ENCODE measurements at places on chromosomes 2 and 18.

GRCh38 chr18:10304853-10305252, 149.6 kb upstream of the APCDD1 start:
- DNase-seq = no peak

DNA sequence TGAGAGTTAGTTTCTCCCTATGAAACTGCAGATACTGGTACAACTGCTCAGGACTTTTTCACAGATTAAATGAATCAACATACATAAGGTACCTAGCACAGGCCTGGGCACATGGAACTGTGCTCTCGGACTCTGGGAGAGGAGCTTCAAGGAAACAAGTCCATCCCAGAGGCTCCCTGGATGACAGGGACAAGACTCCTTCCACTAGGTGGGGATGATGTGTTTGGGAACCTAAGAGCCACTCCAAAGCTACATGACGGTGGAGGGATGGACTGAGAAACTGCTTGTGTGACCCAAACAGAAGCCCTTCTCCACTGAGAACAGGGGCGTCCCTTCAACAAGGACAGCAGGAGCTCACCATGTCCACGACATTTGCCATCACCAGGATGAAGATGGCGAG, 37.1 kb downstream of the CENPO start:
- no peak for DNase-seq

DNA sequence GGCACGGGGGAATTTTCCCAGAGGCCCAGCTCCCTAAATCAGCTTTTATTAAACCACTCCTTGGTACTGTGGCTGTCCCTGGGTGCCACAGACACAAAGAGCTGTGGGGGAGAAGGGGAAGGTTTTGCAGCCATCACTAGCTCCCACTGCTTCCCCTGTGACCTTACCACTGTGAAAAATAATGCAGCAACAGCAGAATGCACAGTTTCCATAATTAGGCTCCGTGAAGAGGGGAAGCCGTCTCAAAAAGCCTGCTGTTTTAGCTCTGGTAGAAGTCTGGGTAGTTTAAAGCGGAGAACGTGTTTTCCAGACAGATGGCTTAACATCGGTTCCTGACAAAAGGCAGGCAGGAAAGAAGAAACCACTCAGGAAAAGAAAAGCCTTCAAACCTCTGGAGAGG, 27.5 kb upstream of the CAB39 start:
- no peak for DNase-seq

DNA sequence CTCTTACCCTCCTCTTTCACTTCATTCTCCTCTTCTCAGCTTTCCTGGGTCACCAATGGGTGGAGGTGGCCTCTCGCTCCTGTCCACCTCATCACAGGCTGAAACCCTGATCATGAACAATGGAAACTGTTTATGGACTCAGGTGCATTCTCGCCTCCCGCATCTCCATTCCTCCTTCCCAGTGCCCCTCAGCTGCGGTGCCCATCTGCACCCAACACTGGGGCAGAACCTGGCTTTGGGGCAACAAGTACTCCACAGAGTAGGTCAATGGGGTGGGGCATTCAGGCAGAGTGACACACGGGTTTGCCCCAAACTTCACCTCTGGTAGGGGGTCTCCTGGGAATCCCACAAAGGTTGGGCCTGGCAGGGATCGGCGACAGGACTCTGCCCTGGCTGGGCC, 199.5 kb downstream of the RTP5 start:
- DNase-seq = no peak

Data from GM12878 (cell line).